ENCODE measurements at places on chromosomes 12 and 14. TPM values are rescaled to one million over a fixed set of nuclear protein-coding genes. Genes with fewer than 3 reads are reported as not detected.
A peak's percentile ranks its signal among the peaks of the same experiment; 100 is the strongest.

GRCh38 chr14:78016532-78016931 lies 153.6 kb upstream of the NRXN3 start:
- no peak for DNase-seq

Gene PLEKHG7
- total RNA-seq, result under 0.01 TPM

Gene CCND2
- 2.8 TPM for total RNA-seq

DNA sequence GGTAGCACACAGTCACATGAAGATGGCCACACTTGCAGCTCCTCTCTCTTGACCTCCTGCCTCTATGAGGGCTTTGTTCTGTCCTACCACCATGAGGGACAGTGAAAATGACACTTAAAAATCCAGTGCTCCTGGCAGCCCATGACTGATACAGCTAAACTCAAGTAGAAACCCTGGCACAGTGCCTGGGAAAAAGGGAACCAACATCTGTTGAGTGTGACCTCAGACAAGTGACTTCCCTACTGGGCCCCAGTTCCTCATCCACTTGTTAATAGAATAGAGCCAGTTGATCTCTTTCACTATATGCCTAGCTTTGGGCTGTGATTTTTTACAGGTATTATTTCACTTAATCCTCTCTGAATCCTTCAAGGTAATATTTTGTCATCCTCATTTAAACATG lies 4.8 kb downstream of the GUCY2C start:
- DNase-seq, result no peak

GRCh38 chr12:132012919-132013568 lies 63.3 kb downstream of the EP400 start:
- DNase-seq, result no peak

- DNase-seq, result no peak
Measured at GRCh38 chr12:11497995-11498394, 102.6 kb upstream of the PRB2 start.

GRCh38 chr12:28413460-28414109 lies 223.3 kb downstream of the CCDC91 start:
- no peak for DNase-seq

Gene MYO1H
- not detected for total RNA-seq

DNA sequence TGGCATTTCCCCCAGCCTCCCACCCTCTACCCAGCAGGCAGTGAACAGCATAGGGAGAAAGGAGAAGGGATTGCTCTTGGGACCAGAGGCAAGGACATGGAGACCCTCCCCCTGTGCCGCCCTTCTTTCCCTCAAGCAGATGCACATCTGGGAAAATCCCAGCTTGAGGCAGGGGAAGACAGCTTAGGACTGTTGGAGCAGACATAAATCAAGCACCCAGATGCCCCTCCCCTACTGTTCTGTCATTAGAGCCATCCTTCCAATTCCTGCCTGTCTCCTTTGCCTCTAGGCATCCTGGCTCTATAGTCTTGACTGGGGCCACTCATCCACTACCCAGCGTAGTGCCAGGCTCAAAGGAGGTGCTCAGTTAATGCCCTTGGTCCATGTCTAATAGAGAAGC lies 7.5 kb upstream of the CISTR start:
- DNase-seq, result no peak

Gene IFT43
- total RNA-seq, result 29.4 TPM

DNA sequence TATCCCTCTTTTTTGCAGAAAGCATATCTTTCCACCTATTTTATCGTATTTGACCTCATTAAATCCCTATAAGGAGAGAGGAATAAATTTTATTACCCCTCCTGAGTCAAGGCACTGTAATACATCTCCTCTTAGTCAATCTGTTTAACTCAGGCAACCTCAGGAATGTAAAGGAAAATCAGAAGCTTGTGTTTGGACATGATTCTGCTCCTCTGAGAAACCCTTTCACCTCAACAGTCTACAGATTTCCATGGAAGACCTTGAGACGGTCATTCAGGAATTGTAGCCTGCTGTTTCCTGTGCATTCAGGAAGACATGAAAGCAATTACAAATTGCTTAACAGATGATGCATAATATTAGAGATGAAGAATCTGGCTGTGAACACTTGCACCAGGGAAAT lies 360.8 kb downstream of the PAWR start:
- DNase-seq, result peak; percentile 53

- no peak for DNase-seq
Measured at GRCh38 chr12:40889329-40889728, 197.1 kb downstream of the CNTN1 start.

Gene RND1
- not detected for total RNA-seq

GRCh38 chr12:19440019-19440858 lies 947 bp downstream of the AEBP2 start:
- DNase-seq, result peak; percentile 51

Gene TAS2R13
- total RNA-seq, result 0.90 TPM

DNA sequence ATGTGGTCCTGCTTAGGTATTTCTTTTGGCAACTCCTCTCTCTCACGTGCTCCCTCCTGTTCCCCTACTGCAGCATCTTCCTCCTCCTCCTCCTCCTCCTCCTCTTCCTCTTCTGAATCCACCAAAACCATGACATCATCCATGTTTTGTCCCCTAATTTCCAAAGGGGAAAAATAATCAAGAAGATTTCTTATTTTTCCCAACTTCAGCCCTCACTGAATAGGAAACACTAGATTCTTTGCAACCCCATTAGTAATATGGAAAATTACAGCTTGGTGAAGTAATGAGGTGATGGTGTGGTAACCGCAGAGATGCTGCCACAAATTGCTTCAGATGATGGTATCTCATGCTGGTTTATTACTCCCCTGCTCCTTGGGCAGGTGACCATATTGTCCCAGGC lies 7.5 kb upstream of the WSB2 start:
- DNase-seq, result no peak

Gene MANSC1
- total RNA-seq, result 1.1 TPM

DNA sequence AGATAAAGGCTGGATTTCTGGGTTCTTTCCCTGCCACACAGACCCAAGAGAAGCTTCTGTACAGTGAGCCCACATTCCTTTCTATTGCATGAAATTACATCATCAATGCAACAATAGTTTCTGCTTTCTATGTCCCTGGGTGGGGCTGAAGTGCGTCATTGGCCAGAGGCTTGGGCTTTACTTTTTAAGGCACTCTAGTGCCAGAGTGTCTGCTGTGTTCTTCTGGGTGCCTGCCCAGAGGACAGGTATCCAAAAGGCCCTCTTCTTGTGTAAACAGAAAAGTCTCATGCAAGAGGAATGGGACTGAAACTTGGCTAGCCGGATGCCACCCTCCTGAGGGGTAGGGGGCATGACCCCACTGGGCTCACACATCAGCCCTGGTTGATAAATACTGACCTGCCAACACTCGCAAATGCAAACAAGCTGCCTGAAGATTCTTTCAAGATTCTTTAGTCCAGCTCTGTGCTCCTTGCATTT lies 5.9 kb downstream of the KRT86 start:
- peak; percentile 94 for DNase-seq

- no peak for DNase-seq
Measured at GRCh38 chr12:59027199-59027598, 106.9 kb upstream of the LRIG3 start.

GRCh38 chr12:53664191-53664590 lies 11.7 kb downstream of the ATP5MC2 start:
- DNase-seq, result no peak

GRCh38 chr12:4005851-4006430 lies 132.7 kb upstream of the PARP11 start:
- DNase-seq, result no peak

- DNase-seq, result no peak
Measured at GRCh38 chr12:42584651-42585111, 4.9 kb downstream of the PRICKLE1 start.

- DNase-seq, result no peak
Measured at GRCh38 chr12:93727195-93727811, 50.1 kb downstream of the CRADD start.

GRCh38 chr14:50947446-50947845 lies 3.2 kb upstream of the PYGL start:
- peak; percentile 67 for DNase-seq

Gene TRIP11
- total RNA-seq, result 83.5 TPM

GRCh38 chr14:79375356-79375755 lies 835.9 kb downstream of the DIO2 start:
- no peak for DNase-seq

DNA sequence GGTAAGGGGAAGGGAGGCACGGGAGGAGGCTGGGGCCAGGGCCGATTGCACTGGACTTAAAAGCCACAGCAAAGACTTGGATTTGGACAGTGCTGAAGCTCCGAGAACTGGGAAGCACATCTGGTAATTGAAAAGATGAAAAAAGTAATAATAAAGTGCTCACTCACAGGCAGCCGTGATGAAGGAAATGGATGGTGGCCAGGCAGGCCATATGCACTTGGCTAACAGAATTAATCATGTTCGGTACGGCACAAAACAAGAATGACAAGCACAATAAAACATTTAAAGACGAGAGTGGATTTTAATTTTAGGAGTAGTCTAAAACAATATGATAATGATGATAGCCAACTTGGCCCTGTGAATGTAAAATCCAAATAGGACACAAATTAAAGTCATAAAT lies 154.3 kb downstream of the VRK1 start:
- DNase-seq, result no peak

DNA sequence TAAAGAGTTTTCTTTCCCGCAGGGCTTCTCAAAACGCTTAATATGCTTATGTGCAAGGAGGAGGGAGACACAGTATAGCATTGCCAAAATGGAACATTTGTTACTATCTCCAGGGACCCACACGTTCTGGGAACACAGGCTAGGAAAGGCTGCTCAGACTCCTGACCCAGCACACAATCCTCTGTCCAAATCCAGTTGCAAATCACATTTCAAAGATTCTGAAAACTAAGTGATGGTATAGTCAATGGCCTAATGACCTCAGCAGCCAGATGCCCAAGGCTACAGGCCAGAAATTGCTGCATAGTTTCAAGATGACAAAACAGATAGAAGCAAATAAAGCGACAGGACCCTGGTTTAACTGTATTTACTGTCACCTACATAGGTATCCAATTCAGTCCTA lies 97.0 kb upstream of the GRIP1 start:
- no peak for DNase-seq

Gene LEMD3
- total RNA-seq, result 9.9 TPM

DNA sequence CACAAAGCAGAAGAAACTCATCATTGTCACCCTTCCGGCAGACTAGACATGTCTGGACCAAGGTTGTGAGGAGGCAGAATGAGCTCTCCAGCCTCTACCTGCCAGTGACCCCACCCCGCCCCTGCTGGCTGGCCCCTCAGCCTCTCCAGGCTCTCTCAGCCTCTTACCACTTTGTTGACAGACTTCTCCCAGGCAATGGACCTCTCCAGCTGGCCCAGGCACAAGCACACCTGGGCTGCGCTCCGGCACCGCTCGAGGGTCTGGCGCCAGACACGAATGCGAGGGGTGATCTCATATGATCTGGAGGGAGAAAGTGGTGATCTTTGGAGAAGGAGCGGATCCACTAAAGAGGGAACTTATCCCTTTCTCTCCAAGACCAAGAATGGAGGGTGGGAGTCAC lies 30.3 kb downstream of the BAZ2A start:
- DNase-seq, result no peak

Gene CCDC38
- total RNA-seq, result not detected

Gene MOAP1
- 9.9 TPM for total RNA-seq

DNA sequence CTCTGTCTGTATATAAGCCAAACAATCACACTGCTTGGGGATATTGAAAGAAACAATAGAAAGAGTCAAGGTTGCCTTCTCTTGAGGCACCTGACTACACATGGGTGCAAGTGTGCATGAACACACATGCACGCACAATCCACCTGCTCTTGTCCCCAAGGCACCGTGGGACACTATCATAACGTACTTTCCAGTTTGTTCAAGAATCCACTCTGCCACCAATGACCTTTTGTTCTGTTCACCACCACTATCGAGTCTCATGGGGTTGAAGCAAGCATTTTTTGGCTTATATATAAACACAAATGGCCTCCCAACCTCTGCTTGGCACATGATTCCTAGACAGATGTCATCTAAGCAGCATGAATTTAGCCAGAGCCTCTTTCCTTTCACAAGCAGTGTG lies 365.4 kb downstream of the EMP1 start:
- no peak for DNase-seq

Gene KLRC2
- not detected for total RNA-seq

DNA sequence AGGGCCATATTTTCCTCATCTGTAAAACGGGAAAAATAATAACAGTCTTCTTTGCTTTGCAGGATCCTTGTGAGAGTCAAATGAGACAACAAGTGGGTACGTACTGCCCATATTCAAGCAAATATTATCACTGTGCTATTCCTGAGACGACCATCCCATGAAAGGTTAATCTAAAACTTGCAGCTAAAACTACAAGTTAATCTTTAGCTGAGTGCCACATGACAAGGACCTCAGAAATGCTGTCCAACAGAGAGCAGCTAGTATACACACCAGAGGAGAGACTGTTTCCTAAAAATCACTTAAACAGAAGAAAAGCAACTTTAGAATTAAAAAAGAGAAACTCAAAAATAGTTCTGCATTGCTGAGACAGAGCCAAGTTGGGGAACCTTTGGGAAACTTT lies 162.7 kb upstream of the TMTC2 start:
- DNase-seq, result no peak

DNA sequence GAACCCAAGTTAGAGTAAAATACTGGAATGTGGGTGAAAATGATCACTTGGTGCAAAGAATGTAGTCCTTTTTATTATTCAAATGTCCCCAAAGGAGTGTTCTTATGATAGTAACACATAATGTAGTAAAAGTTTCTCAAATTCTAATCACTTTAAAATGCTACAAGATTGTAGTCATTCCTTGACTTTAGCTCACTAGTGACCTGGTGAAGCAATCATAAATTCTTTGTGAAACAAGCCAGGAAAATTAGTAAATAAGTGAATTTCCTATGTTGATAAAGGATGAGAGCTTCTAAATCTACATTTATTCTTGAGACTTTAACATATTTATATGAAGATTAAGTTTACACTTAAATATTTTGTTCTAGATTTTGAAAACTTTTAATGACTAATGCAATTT lies 30.7 kb upstream of the SLC17A8 start:
- peak; percentile 11 for DNase-seq

Gene KRT75
- not detected for total RNA-seq

DNA sequence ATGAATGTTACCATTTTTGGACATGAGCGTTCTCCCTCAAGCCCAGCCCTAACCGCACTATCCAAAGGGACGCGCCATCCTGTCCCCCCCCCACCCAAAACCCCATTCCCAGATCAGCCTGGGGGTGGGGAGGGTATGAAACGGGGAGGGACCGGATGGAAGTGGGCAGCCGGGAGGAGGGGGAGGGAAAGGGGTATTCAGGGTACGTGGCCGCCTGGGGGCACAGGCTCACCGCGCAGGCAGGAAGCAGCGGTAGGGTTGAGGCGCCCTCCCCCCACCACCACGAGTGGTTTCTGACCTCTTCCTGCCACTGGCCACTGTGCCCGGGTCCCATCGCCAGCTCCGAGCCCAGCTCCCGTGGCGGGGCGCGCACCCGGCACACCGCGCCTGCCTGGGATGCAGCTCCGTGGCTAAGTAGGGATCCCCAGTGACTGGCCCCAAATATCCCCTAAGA lies 1.4 kb downstream of the ACTN1 start:
- peak; percentile 95 for DNase-seq
